NCI-H1092 treated with DMSO at 0.1 percent for 48 hours (cell line): ENCODE measurements at places on chromosomes 16 and 17.

GRCh38 chr16:80564394-80564793, 23.6 kb downstream of the DYNLRB2 start:
- no peak for DNase-seq

- DNase-seq: no peak
These were observed 132.2 kb upstream of the NACA2 start for GRCh38 chr17:61723183-61723582.

DNA sequence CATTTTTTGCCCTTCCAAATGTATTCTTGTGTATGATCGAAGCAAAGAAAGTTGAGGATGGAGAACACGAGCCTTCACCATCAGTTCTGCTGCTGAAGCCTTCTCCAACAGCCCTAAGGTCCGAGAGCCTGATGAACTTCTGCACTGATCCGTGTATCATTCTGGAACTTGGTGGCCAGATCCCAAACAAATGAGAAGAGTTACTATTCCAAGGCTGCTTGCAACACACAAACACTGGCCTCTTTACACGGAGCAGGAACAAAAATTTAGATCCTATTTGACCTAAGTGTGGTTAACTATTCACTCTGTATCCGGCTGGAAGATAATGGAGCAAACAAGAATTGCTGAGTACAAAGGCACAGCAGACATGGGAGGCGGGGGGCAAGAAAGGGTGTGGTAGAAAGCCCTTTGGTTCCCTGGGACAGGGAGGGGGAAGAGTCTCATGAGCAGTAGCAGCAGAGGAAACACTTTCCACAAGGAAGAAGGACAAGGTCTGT, 282.9 kb downstream of the SOX9 start:
- DNase-seq: no peak

- DNase-seq: peak; percentile 30
These were observed 210.3 kb downstream of the SNX29 start for GRCh38 chr16:12186774-12187335.

DNA sequence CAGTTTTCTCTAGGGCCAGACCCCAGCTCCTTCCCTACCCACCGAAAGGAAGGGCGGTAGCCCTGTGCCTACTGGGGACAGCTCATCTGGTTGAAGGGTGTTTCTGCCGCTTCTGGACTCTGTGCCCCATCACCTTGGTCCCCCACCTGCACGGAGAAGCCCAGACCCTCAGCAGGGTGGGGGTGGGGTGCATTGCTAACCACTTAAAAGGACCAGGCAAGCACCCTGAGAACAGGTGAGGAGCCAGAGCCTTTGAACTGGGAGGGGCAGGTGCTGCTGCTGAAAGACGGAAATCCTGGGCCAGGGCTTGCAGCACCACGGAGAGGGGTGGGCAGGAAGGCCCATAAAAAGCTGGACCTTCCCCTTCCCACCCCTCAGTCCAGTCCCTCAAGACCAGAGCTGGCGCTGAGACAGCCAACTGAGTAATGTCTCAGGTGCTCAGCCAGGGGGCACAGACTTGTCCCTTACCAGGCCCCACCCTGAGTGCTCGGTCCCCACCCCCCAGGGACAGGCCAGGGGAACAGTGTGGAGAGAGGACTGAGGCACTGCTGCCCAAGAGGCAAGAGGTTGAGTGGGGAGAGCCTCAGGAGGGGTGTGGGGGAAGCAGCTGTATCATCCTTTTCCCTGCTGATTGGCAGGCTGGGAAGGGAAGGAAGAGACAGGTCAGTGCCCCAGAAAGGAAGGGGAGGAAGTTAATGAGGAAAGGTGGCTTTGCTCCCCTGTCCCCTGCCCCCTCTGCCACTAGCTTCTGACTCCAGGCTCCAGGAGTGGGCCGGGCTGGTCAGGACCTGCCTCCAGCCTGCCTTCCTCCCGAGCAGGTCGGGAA, 10.9 kb upstream of the SP2 start:
- no peak for DNase-seq

- no peak for DNase-seq
These were observed 123.0 kb downstream of the KCNJ2 start for GRCh38 chr17:70292366-70292765.

GRCh38 chr16:79132701-79133100, 467.8 kb downstream of the MAF start:
- DNase-seq: no peak

DNA sequence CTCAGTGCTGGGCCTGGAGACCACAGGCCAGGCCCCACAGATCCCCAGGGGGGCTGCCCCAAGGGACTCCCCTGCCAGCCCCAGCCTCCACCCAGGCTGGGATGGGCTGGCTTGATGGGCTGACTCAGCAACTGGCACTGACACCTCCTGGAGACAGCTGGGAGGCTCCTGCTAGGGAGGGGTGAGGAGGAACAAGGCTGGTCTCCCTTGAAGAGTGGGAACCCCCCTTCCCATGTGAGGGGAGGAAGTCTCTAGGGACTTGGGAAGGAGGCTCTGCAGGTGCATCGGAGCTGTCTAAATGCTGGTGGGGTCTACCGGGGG, 10.4 kb downstream of the NHERF1 start:
- peak; percentile 12 for DNase-seq

DNA sequence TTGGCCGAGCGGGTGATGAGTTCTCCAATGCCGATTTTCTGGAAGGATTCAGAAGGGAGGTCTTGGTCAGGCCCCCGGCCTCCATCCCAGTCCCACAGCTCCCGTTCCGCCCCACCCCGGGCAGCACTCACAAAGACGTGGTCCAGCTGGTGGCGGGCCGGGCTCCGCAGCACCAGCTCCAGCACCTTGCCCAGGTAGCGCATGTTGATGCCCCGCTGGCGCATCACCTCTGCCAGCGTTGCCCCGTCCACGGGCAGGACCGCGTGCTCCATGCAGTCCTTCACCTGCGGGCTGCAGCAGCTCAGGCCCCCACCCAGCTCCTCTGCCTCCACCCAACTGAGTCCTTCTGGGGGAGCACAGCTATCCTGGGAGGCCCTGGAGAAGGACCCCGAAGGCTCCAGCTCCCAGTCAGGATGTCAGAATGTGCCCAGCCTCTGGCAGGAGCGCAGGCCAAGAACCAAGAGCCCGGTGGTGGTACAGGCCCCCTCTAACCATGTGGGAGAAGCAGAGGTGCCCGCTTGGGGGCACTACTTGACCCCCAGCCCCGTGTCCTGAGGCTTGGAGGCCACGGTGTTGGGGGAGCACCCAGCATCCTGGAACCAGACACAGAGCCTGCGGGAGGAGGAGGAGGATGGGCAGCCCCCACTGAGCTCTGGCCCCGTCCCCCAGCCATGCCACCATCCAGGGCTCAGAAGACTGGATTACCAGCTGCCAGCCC, 16.2 kb downstream of the CLUH start:
- no peak for DNase-seq

- no peak for DNase-seq
These were observed 70.4 kb downstream of the METRNL start for GRCh38 chr17:83149761-83150251.

DNA sequence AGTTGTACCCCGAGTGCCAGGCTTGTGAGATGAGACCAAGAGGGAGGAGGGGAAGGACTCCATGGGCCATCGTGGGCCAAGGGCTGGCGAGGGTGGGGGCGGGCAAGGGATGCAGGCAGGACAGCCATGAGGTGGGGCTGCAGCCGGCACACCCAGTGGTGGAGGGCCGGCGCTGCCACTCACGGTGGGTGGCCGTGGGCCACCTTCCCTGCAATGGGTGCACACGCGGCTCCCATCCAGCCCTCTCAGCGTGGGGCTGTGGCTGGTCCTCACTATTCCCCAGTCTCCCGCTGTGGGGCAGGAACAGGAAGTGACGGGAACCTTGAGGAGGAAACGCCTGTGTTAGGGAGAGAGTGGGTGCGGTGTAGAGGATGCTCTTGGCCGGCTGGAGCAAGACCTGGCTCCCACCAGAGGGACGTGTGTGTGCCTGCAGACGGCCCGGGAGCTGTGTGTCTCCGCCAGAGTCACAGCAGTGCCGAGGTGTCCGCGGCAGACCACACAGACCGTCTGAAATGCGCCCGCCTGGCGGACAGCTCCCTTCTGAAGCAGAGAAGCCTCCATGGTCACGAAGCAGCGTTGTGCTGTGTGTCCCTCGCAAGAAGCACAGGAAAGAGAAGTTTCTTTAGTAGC, 23.6 kb downstream of the CIBAR2 start:
- no peak for DNase-seq

DNA sequence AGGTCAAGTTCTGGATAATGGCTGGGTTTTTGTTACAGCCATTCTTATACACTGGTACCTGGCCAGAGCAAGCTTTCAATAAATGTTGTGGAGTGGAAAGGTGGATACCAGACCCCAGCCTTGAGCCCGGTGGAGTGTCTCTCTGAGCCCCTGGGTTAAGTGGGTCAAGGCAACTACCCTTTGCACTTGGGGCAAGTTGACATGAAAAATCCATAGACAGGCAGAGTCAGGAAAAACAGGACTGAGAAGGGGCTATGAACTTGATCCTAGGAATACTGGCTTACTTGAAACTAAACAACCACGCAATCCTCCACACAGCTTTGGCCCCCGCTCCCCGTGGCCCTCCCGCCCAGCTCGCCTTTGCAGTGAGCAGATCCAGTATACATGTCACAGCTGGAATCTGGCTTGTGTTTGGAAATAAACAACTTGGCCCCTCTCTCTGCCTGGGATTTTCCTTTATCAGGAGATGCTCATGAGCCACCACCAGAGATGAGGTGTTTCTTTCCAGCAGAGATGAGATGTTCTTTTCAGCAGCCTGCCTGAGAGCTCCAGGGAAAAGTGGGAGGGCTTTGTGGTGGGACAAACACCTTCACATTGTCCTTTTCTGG, 65.9 kb downstream of the KSR1 start:
- no peak for DNase-seq

- no peak for DNase-seq
These were observed 27.8 kb downstream of the TMEM92 start for GRCh38 chr17:50301891-50302584.

DNA sequence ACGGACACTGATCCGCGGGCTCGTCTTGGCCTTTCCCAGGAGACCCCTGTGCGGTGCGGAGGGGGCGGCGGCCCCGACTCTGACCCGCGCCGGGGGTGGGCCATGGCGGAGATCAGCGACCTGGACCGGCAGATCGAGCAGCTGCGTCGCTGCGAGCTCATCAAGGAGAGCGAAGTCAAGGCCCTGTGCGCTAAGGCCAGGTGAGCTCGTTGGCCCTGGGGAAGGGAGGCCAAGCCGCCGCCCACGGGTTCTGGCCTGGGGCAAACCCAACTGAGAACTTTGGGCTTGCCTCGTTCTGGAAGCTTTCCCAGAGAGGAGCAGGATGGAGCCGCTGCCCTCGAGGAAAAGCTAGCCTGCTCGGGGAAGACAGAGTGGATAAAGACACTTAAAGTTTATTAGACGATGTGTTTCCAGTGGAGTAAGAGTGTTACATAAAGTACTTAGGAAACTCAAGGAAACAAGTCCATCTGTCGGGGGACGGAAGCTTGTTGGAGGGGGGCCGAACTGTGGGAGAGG, 540 bp downstream of the PPP4C start:
- DNase-seq: no peak

DNA sequence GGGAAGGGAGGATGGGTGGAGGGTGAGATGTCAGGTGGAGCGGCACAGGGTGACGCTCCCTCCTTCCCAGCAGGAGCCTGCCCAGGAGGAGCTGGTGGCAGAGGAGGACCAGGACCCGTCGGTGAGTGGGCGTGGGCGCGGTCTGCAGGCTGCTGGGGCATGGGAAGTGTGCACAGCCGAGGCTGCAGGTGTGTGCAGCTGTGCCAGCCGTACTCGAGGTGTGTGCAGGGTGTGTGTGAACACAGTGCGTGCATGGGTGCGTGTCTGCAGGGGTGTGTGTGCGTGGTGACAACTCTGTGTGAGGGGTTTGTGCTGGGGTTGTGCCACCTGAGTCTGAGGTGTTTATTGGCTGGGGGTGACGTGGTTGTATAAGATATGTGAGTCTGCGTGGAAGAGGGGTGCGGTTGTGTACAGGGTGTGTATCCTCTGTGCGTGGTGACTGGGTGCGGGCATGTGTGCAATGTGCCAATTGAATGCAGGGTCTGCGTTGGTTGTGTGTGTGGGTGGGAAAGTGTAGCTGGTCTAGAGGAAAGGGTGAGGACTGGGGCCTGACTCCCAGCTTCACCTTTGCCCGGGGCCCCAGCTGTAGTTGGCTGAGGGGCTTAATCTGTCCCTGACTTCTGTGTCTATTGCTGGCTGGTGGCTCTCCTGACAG, 670 bp downstream of the TNFSF12 start:
- no peak for DNase-seq

DNA sequence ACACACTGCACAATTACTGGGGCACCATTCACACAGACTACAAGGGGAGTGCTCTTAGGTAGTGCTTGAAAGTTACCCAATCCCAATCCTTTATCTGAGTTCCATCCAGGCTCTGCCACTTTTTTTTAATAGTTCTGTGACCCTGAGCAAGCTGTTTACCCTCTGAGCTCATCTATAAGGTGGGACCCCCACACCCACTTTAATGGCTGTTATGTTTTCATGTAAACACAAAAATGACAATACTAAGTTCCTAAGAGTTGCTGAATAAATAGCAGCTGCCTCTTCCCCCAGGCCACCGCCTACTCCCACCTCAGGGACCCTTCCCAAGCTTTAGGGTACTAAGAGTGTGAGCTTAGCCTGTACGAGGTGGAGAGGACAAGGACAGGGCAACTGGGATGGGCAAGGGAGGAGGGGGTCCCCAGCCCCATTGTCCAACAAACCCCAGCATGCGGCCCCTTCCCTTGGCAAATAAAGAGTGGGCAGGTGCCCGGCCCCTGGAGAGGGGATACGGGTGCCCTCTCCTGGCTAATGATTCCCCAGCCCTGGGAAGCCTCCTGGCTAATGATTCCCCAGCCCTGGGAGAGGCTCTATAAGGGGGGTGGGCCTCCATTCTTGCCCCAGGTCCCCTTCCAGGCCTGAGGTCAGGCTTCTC, 14.6 kb downstream of the SLC13A2 start:
- DNase-seq: no peak

DNA sequence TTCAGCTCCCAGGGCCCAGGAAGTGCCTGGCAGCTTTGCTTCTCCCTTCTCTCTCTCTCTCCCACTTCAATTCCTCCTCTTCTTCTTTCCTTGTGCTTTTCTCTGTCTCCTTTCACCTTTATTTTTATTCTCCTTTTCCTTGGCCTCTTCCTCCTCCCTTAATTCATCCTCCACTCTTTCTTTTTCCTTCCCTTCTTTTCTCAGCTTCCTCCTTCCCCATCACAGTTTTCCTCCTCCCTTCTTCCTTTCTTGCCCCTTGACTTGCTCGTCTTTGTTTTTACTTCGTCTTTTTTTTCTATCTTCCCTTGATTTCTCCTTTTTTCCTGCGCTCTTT, 99.4 kb upstream of the LHX1 start:
- no peak for DNase-seq

GRCh38 chr16:79750311-79750710, 149.8 kb upstream of the MAF start:
- DNase-seq: no peak

DNA sequence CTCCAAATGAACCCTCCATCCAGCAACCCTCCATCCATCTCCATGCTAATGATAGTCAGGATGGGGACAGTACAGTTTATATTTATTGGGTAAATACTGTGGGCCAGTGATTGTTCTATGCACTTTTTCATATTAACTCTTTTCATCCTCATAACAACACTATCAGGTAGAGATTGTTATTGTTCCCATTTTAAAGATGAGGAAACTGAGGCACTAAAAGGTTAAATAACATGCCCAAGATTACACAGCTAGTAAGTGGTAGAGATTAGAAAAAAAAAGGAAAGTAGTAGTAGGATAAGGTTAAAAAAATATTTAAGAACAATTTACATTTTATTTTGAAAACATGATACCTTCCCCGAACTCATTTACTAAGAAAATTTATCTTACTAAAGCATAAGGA, 21.9 kb upstream of the SUPT4H1 start:
- DNase-seq: no peak
